ENCODE measurements at places on chromosomes 1 and 21. TPM values are rescaled to one million over a fixed set of nuclear protein-coding genes. Genes with fewer than 3 reads are reported as not detected.

Gene IKBKE
- 0.80 TPM for total RNA-seq

DNA sequence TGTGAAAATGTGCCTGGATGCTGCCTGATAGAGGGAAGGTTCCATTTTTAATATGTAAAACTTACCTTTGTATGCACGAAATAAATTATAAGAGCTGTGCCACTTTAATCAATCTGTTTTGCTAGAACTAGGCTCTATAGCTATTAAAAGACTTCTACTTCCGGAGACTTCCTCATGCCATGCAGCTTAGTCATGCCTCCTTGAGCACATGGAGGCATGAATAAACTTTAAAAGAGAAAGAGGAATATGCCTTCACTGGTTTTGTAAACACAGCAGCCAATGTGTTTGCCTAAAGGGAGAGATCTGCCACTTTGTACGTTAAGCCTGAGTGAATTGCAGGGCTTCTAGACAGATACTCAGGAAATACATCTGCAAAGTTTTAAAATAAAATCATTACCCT lies 604.6 kb downstream of the LRRIQ3 start:
- DNase-seq, result no peak

DNA sequence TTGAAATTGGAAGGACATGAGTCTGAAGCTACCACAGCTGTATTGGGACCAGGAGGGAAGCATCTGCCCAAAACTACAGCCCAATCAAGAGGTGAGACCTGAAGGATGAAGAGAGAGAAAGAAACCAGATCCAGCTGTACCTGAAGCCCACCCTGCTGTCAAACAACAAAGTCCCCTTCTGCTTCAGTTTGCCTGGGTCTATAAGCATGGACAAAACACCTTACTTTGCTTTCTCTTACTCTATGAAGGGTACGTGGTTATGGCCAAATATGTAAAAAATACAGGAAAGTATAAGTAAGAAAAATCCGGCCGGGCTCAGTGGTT lies 26.4 kb downstream of the TOMM20 start:
- DNase-seq, result no peak

- no peak for DNase-seq
These were observed 347.2 kb downstream of the PTPRC start for GRCh38 chr1:198986036-198986435.

GRCh38 chr1:67689267-67690017 lies 4.4 kb downstream of the GADD45A start:
- DNase-seq, result no peak

GRCh38 chr1:221701570-221702186 lies 40.2 kb downstream of the DUSP10 start:
- DNase-seq, result no peak

DNA sequence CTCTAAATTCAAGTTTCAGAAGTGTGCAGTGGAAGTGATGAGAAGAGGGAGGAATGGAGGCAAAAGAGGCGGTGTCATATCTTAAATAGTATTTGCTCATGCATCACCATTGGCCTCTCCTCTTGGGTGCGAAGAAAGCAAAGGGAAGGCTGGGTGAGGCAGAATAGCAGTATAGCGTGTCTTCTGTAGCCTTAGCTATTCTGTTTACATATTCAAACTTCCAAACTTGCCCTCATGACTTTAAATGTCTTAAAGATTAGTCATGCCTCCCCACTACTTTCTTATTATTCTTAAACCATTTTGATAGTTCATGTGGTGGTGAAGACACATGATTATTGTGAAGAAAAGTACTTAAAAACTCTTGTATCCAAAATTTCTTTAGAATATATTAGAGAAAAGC lies 104.6 kb upstream of the TENT5C start:
- DNase-seq, result no peak
